Cerebellum (tissue), 4 donors: ENCODE measurements at places on chromosomes 11 and 22.

GRCh38 chr11:32387411-32387810 lies 47.9 kb downstream of the WT1 start:
- no peak for DNase-seq

- DNase-seq = no peak
These were observed 858.8 kb downstream of the TBC1D22A start for GRCh38 chr22:47621253-47621652.

DNA sequence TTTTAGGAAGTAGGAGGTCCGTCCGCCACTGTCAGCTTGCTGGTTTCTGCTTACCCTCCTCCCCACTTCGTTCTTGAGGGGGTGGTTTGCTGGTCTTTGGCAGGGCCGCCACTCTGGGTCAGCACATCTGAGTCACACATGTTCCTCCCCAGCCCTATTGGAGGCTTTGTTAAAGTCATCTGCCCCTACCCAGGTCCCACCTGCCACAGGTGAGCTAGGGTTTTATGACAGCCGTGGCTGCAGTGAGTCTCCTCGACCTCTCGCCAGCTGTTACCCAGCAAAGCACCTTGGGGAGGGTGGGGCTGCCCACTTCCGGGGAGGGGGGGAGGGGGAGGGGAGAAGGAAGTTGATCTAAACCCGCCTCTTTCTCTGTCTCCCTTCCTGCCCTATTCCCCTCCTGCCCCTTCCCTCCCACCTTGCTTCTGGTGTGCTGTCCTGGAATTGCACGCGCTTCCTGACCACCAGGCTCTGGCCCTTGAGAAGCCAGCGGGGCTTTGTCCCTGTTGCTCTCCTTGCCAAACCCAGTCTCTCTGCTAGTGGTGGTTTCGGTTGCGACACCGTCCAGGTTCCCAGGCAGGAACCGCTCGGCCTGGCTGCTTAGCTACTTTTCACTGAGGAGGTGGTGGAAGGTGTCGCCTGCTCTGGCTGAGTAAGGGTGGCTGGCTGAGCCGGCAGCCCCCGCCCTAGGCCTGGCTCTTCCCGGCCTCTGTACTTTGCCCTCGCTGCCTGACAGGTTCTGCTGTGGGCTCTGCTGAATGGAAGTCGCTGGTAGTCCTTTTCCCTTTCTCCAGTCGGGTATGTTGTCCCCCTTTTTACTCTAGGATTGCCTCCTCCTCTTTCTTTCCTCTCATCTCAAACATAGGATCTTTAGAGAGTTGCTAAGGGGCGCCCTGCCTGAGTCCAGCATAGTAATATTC lies 28.5 kb downstream of the RCOR2 start:
- no peak for DNase-seq

DNA sequence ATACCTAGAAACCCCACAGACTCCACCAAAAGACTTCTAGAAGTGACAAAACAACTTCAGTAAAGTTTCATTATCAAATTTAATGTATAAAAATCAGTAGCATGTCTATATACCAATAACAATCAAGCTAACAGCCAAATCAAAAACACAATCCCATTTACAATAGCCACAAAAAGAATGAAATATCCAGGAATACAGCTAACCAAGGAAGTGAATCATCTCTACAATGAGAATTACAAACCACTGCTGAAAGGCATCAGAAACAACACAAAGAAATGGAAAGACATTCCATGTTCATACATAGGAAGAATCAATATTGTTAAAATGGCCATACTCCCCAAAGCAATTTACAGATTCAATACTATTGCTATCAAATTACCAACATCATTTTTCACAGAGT lies 46.0 kb downstream of the PRCP start:
- no peak for DNase-seq

DNA sequence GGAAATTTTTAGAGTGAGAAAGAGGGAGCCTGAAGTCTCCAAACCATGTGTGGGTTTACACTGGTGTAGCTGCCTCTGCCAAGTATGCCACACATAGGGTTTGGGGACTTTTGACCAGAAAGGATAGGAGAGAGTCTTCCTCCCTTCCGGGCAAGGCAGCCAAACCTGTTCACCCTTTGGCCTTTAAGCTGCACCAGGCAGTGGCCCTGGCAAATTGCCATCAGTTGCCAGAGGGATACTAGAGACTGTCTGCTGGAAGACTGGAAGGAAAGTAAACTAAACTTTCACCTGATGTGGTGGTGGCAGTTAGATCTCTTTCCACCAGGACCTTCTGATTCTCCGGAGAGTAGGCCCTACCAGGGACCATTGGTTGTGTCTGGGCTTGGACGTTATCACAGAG lies 1263.2 kb downstream of the FAM181B start:
- DNase-seq = no peak

DNA sequence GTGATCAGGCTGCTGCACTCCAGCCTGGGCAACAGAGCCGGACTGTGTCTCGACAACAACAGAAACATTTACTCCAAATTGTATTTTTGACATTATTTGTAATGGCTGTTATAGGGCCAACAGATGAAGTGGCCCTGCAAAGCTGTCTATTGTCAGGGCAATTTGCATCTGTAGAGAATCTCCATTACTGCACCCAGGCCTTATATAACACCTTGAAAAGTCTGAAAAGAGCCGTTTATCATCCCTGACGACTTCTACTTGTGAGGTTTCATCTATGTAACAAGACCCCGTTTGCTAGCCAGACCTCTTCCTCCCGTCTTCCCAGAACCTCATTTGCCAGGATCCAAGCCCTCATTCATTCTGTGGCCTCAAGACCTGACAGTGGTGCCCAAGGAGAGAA lies 9.1 kb upstream of the CTTN start:
- DNase-seq = no peak

DNA sequence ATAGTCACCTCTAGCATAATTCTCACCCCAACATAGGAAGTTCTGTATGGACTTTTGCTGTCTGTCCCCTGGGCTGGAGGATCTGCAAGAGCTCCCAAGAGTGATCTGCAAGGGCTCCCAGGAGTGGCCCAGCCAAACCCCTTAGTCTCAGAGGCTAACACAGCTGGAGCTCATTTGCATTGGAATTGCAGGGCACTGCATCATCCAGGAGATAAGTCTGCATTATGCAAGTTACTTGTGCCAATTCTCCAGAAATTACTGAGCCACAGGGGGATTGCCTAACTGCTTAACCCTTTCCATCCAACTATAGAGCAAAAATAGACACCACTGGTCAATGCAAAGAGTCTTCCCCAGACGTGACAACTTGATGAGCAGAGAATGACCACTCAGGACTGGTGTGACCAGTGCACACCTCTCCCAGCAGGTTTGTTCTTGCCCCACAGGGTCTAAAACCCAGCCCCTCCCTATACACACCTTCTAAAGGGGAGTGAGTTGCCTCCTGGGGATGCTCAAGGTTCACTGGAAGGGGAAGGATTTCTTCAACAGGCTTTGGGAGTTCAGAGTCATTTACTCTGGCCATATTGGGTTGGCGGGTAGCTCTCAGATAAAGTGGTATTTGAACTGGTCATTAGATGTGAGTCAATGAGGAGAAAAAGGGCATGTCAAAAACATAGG lies 38.4 kb downstream of the POU2AF3 start:
- DNase-seq = no peak

GRCh38 chr22:49936018-49936972 lies 17.9 kb downstream of the CRELD2 start:
- DNase-seq = peak; percentile 37

GRCh38 chr11:94741022-94741679 lies 27.0 kb upstream of the AMOTL1 start:
- peak; percentile 75 for DNase-seq

DNA sequence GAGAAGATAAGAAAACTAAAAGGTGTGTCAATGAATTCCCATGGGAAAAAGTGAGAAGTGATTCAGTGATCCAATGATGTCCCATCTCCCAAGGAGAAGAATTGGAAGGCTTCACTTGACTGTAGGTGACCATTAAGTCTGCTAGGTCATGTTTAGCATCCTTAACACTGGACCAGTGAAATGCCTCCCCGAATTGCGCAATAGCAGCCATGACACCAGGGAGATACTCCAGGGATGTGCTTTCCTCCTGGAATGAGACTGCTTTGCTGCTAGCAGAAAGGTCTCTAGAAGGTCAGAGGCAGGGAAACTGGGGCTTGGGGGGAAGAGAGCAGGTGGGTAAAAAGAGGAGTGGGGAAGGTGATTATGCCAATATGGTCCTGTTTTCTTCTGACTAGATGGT lies 364.3 kb downstream of the OPCML start:
- DNase-seq = no peak

DNA sequence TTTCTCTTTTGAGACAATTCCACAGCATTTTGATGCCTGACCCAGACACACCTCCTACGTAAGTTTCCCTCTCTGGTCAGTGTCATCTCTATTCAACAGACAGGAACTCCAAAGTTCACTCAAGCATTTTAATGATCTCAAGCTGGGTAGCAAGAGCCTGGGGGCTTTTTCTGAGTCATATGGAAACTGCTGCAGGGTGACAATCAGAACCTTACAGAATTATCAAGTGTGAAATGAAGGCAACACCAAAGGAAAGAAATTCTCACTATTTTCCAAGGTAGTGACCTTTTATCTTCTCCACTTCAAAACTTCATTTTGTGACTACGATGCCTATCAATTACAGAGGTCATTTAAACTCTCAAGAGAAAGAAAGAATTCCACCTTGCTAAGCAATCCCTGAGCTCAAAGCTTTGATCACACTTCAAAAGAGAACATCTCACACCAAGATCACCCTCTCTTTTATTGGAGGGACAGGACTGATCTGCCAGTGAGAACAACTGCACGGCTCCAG lies 229.0 kb upstream of the ZC3H12C start:
- no peak for DNase-seq

DNA sequence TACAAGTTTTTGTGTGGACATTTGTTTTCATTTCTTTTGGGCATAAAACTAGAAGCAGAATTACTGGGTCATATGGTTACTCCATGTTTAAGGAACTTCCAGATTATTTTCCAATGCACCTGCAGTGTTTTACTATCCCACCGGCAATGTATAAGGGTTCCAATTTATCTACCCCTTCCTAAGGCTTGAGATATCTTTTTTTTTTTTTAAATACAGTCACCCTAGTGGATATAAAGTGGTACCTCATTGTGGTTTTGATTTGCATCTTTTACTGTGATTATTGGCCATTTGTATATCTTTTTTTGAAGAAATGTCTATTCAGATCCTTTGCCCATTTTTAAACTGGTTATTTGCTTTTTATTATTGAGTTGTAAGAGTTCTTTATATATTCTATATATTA lies 34.6 kb upstream of the UCP3 start:
- no peak for DNase-seq

DNA sequence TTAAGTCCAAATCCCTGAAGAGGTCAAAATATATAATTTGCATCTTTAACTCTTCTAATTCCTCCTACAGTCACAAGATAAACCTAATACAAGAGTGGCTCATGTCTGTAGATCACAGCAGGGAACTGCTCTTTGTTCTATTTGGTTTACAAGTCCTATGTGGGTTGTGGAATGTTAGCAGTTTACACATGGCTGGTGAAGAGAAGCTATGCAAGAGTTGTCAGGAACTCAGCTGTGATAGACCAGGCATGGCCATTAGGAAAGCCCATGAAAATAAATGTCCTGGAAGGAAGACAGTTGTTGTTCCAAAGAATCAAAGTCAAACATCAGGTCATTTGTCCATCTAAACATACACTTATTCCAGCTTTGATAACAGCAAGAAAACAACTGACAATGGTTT lies 312.4 kb upstream of the PITPNB start:
- DNase-seq = no peak

DNA sequence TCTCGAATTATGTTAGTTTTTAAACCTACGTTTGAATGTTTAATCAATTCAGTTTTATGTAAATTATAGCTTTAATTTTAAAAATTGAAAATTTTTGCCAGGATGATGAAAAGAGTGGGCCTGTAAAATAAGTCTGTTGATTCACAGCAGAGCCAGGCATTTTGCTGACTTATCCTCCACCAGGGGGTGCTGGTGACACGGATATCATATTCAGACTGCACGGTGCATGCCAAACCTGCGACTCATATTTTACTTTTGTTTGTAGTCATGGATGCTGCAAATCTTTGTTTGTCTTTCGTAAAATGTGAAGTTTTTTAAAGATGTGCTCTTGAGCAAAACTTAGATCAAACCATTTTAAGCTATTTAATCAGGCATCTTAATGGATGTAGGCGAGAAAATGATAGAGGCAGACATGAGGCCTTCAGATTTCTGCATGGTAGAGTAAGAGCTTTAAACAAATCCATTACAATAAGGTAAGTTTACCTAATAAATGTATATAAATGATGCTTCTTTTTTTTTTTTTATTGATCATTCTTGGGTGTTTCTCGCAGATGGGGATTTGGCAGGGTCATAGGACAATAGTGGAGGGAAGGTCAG lies 3.6 kb upstream of the OR8B3 start:
- peak; percentile 2 for DNase-seq
